ENCODE measurements at places on chromosomes 13 and 19. TPM values are rescaled to one million over a fixed set of nuclear protein-coding genes. Genes with fewer than 3 reads are reported as not detected.

GRCh38 chr13:29987340-29987739 lies 136.9 kb upstream of the UBL3 start:
- no peak for DNase-seq

ZNF724 gene
- 56.7 TPM for total RNA-seq

CEACAM4 gene
- total RNA-seq: not detected

KLK8 gene
- total RNA-seq: 2.9 TPM

DNA sequence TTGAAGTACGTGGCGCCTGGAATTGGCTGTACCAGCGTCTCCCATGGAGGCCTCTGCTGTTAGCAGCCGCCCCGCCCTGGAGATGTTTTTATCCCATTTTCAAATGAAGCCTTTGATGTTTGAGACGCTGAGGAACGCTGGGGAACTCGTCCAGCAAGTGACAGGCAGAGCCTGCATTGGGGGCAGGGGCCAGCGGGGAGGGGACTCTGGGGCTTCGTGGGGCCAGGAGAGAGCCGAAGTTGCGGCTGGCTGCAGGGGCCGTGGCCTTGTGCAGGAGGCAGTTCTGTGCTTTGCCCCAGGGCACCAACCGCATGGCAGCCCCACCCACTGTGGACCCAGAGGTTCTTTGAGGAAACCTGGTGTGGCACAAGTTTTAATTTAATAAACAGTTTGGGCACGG lies 13.5 kb downstream of the SPPL2B start:
- DNase-seq: no peak

DNA sequence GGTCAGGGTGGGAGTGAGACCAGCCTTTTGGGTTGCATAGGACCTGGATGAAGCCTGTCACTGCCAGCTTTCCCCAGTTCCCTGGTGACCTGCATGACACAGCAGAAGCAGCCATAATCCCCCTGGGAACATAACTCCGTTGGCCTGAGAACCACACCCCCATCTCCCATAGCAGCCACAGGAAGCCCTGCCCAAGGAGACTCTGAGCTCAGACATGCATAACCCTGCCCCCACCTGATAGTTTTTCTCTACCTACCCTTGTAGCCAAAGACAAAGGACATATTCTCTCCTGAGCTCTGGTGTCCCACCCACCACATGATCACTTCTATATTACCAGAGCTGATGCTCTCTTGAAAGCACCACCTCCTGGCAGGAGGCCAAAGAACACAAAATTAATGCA lies 413.5 kb upstream of the HTR2A start:
- no peak for DNase-seq

- no peak for DNase-seq
Observed at GRCh38 chr13:64314331-64314730, 2898.7 kb upstream of the PCDH20 start.

- peak; percentile 35 for DNase-seq
Observed at GRCh38 chr19:8988204-8988603, 22.0 kb downstream of the MUC16 start.

- no peak for DNase-seq
Observed at GRCh38 chr19:30046522-30046921, 104.5 kb downstream of the URI1 start.

DNA sequence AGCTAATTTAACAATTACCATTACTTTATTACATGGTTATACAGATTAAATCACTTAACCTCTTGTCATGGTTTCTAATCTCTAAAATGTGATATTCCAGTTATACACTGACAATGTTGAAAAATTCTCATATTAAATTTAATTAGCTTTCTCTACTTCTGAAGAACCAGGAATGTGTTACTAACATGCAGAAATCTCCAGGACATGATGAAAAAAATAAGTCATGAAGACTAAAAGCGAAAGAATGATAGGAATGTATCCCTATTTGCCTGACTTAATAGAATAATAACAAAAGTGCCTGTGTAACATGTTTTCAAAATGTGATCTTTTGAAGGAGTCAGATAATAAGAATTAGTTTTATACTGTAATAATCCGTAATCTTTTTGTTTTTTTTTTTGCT lies 2823.7 kb upstream of the PCDH20 start:
- DNase-seq: no peak

KIR2DL1 gene
- not detected for total RNA-seq

GRCh38 chr19:7149956-7150705 lies 80.6 kb downstream of the ZNF557 start:
- DNase-seq: peak; percentile 38

DNAJC15 gene
- total RNA-seq: 13.4 TPM

- no peak for DNase-seq
Observed at GRCh38 chr19:17214508-17215126, 540 bp upstream of the USE1 start.

GRCh38 chr19:45299719-45300118 lies 23.0 kb downstream of the CKM start:
- no peak for DNase-seq

DNA sequence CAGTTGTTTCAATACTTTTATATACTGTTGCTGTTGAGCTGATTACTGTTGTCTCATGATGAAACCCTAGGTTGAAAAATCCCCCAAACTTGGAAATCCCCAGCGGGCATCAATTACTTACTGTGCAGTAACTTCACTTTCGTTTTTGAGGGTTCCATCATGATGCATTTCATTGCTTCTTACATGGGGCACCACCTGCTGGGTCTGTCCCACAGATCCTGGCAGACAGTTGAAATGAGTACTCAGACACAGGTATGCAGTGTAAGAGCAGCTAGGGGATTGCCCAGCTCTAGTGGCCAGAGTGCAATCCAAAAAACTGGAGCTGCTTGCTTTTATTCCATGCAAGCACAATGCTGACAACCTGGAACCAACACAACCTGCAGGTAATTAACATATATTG lies 132.5 kb upstream of the ZNF91 start:
- DNase-seq: no peak

GRCh38 chr13:65971541-65971940 lies 1258.6 kb downstream of the PCDH9 start:
- no peak for DNase-seq

IGFL3 gene
- total RNA-seq: not detected

GRCh38 chr13:100644371-100644770 lies 30.2 kb downstream of the TMTC4 start:
- DNase-seq: no peak
